ENCODE measurements at places on chromosomes 2 and 18.
A peak's percentile ranks its signal among the peaks of the same experiment; 100 is the strongest.

GRCh38 chr2:20050646-20051531 lies 539 bp downstream of the LAPTM4A start:
- peak; percentile 53 for DNase-seq

DNA sequence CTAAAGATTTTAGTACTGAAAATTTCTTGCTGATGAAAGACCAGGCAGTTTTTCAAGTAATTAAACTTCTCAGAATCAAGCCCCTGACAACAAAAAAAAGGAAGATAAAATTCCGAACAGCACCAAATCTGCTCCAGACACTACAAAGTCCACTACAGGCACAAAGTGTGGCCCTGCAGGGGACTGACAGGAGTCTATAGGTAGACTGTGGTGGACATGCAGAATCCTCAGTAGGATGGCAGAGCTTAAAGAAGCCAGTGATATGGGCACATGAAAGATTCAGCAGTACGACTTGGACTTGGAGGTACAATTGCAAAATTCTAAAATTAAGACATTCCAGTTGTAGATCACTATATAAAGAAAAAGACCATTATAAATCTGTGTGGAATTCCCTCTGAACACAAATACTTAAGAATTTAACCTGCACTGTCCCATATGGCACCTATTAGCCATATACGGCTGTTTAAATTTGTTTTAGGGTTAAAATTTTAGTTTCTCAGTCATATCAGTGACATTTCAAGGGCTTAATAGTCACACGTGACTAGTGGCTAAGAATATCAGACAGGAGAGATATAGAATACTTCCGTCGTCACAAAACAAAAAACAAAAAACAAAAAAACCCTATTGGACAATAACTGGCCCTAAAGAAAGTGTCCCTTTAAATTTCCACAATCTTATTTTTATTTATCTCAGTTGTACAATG lies 32.0 kb downstream of the SFT2D3 start:
- DNase-seq = no peak

- no peak for DNase-seq
These were observed 270.7 kb upstream of the NRP2 start for GRCh38 chr2:205411558-205411957.

- DNase-seq = no peak
These were observed 45.4 kb upstream of the LTBP1 start for GRCh38 chr2:32901313-32901712.

GRCh38 chr2:150528861-150529801 lies 41.7 kb upstream of the RND3 start:
- peak; percentile 58 for DNase-seq

DNA sequence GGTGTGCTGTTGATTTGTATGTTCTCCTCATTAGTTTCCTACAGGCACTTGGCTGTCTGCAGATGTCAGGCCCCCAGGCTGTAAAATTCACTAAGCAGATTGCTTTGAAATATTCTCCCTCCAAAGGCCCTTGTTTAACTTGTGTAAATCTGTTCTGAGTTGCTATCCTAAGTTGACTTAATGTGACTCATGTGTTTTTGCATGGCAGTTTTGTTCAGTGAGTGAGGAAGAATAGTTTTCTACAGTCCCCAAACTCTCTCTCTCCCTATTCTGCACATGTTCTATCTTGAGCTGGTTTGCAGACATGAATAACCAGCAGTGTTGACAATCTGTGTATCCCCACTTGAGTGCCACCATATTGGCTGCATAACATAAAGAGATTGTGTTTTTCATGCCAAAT lies 1005.4 kb upstream of the DDX18 start:
- no peak for DNase-seq

- peak; percentile 56 for DNase-seq
These were observed 216.3 kb upstream of the DTNA start for GRCh38 chr18:34493566-34494358.

GRCh38 chr2:170703776-170704476 lies 11.2 kb upstream of the SP5 start:
- DNase-seq = no peak

DNA sequence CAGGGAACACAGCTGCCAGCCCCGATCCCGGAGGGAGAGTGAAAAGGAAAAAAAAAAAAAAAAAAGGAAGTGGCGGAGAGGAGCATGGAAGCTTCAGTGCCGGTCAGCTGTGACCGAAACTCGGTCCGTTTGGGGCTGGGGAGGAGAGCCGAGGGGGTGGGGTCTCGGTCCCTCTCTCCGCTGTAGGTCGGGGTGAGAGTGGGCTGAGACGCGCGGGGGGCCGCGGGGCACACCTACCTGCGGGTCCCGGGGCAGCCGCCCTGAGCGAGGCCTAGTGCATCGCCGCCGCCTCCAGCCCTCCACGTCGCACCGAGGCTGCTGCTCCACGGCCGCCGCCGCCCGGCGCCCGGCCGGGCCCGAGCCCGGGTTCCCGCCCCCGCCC lies 536 bp downstream of the VPS54 start:
- DNase-seq = peak; percentile 60

DNA sequence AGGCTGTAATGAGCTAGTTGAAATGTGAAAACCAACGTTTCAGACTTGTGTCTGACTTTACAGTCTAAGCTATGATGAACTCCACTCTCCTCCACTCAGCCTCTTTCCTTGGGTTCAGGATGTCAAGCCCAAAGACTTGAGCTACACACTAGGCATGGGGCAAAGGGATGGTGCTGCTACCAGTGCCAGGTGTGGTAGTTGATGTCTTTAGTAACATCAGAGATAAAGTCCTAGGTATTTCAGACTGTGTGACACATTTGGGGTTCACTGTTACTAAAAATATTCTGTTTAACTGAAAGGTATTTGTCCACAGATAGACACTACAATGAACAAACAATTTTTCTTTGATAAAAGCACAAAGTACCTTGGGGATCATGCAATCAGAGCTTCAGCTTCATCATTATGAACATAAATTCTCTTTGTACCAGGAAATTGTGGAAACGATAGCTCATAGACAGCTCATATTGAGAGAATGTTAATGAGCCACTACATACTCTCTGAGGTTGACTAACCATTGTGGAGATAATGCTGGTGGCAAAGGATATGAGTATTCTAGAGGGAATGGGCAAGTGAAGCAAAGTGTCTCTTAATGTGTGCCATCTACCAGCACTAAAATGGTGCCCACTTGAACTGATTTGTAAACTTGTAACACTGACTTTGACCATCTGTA lies 253.7 kb upstream of the THUMPD2 start:
- DNase-seq = peak; percentile 60

GRCh38 chr2:37367984-37368383 lies 23.6 kb downstream of the QPCT start:
- no peak for DNase-seq

GRCh38 chr2:46118656-46119371 lies 178.4 kb upstream of the EPAS1 start:
- no peak for DNase-seq

GRCh38 chr2:195741191-195741590 lies 84.2 kb downstream of the SLC39A10 start:
- DNase-seq = no peak

DNA sequence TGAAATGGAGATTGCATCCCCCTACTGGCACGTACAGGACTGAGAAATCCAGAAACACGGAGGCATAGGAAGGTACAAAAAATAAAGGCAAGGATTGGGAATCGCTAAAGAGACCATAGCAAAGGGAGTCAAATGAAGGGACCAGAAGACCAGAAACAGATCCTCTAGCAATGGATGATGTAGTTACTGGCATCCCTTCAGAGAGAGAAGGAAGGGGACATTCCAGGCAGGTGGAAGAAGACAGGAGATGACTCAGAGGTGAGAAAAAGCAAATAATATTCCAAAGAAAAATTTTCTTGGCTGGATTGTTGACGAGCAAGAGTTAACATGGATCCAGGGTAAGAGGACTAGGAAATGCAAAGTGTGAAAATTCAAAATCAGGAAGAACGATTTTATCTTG lies 78.4 kb upstream of the FZD7 start:
- no peak for DNase-seq

GRCh38 chr2:191892391-191892790 lies 45.5 kb upstream of the CAVIN2 start:
- no peak for DNase-seq

- DNase-seq = no peak
These were observed 10.4 kb downstream of the PELI1 start for GRCh38 chr2:64133828-64134227.

- no peak for DNase-seq
These were observed 41.4 kb upstream of the EML4 start for GRCh38 chr2:42127425-42128424.

DNA sequence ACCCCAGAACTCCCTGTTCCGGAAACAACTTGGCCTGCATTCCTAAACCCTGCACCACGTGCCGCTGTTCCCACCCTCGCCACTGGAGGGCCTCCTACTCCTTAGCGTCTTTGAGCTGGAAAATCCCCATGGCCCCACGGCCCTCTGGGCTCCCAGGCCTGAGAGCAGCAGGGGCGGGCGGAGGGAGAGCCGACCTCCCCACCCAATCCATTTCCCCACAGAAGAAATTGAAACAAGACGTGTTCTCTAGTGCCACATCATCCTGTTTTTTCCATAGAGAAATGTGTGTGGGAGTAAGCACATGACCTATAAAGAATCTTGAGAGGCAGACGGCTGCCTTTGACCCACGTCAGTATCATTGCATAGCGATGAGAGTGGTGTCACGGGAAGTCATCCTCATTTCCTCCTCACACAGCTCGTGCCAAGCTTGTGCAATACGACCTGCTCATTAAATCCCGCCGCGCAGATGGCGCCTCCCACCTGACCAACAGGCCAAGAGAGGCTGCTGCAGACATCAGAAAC lies 79.2 kb downstream of the LAMA1 start:
- peak; percentile 91 for DNase-seq

DNA sequence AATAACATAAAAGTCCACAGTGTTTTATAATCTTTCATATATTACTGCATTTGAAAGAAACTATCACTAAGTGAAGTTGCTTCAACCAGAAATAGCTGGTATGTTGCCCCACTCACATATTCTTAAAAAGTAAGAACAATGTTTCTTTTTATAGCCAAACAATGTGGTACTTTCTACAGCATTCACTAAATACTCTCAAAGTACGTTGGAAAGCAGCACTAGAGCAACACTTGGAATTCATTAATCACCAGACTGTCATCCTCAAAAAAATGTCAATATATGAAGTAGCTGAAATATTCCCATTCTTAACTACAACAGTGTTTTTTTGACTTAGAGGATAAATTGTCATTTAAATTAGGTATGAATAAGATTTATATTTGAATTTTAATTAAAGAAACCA lies 32.8 kb downstream of the COBLL1 start:
- DNase-seq = peak; percentile 9

GRCh38 chr2:143559147-143559546 lies 429.9 kb downstream of the ARHGAP15 start:
- no peak for DNase-seq

GRCh38 chr2:121382744-121383143 lies 97.7 kb upstream of the TFCP2L1 start:
- no peak for DNase-seq

Measured in AG20443 (cell line).